ENCODE measurements at places on chromosomes 3 and 15. TPM values are rescaled to one million over a fixed set of nuclear protein-coding genes. Genes with fewer than 3 reads are reported as not detected.

DNA sequence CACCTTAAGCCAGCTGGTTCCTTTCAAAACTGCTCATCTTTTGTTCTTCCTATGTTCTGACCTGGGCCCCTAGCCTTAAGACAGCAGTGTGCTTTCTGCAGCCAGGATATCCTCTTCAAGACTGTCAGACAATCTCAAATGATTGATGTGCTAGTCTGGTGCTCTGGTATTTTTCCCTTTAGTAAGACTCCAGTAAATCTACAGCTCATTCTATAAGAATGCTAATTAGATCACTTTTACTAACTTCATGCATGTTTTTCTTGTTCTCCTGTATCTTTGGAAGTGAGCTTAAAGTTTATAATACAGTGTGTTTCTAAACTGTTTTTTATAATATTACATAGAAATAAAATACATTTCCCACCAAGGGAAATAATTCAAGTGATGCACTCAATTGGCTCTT, 220.9 kb upstream of the NANOGP8 start:
- no peak for DNase-seq

GRCh38 chr3:130839813-130840212, 54.1 kb upstream of the ATP2C1 start:
- no peak for DNase-seq

DNA sequence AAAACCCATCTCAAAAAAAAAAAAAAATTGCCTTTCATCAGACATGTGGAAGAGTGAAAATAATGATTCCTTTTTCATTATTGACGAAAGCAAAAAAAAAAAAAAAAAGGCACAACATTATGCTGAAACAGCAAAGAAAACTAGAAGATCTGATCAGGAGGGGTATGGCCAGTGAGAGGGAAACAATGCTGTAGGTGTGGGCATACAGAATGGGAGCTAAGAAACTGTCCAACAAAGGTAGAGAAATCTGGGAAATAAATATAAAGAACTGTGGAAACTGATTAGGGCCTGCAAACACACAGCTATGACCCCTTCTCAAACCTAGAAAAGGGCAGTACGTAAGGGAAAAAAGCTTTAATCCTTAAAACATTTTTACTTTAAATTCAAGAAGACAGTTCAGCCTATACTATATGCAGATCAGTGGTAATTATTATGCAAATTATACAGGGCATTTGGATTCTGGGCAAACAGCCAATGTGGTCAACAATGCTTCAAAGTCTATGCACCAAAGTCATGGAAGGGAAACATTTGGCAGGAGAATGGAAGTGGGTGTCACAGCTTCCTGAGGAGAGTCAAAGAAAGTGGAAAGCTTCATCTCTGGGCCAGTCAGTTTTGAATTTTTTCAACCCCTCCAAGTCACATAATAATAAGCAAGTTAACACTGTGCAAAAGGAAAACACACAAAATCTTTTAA, 68.3 kb upstream of the SLC12A8 start:
- no peak for DNase-seq

The DET1 gene
- polyA plus RNA-seq, result 14.3 TPM

GRCh38 chr3:71974786-71975185, 189.8 kb upstream of the PROK2 start:
- DNase-seq, result no peak

The TM6SF1 gene
- 2.2 TPM for polyA plus RNA-seq

DNA sequence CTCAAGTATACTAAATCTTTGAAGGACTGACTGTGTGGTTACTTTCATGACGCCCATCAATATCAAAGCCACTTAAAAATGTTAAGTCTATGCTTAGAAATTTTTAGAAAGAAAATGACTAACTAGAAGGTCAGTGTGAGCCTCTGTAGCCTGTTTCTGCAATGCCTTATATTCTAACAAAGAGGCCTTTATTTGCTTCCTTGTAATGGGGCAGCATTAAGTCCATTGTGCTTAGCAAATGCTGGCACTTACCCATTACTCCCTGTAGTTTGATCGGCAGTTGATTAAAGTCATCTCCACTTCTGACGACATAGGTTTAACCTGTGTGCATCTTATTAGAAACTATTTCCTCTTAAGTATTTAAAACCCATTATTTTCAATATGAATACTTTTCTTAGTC, 91.6 kb upstream of the FAM98B start:
- no peak for DNase-seq

The ISL2 gene
- not detected for polyA plus RNA-seq

The CELSR3 gene
- polyA plus RNA-seq, result 1.4 TPM

GRCh38 chr3:138434276-138434874, at the start of gene ESYT3:
TSS of gene ESYT3 (plus strand) at chr3:138434616. CDS start at chr3:138434799, 183 bp downstream.
- peak; percentile 60 for DNase-seq

DNA sequence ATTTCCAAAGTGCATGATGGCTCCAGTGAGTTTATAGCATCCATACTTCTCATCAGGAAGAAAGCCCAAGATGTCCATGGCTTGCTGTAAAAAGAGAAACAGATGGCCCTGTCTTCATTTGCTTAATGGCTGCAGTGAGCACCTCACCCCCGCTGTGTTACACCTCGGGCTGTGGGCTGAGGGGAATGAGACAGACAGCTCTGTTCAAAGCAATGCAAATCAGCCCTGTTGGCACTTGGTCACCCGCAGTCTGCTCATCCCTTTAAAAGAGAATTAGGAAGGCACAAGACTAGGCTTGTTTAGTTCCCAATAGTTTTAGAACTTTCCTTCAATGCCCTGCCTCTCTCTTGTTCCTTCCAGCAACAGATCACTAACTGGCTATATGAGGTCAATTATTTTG, 25.2 kb downstream of the MYH15 start:
- DNase-seq, result no peak

GRCh38 chr15:29822100-29822683, at the start of gene TJP1:
TSS of gene TJP1 (minus strand) at chr15:29822468. CDS start at chr15:29822028, 440 bp downstream.
- peak; percentile 87 for DNase-seq

DNA sequence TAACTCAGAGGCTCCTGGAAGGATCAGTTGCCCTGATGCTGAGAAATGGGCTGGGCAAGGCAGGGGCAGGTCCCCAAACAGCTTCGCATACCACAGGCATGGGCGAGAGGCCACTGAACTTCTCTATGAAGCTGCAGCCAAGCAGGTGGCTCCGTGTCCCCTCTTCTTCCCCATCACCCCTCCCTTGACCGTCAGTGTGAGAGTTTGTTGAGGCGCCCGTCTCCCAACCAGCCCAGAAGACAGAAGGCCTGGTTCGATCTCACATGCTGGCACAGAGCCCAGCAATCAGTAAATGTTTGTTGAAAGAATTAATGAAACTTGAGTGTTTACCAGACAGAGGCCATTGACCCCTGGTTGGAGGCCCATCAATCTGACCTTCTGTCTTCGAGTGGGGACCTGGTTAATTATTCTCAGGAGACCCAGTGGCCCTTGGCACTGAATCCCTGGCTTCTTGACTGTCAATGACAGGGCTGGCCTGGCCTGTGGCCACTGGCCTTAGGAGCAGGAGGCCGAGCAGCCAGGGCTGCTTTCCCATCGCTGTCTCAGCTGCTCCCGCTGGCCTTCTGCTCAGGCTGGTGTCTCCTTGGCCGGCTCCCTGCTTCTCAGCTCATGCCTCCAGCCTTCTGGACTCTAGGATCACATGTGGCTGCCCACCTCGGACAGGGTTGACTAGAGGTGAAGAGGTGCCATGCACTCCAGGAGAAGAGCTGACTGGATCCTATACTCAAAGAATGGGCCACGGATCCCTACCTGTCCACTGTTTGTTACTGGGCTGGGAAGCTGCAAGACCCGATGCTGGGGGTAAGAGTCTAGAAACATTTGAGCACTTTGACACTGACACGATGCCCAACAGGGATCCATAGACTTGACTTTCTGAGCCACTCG, 113.4 kb downstream of the ASB7 start:
- peak; percentile 49 for DNase-seq

The ENTPD3 gene
- 0.16 TPM for polyA plus RNA-seq

The ADCY5 gene
- 5.4 TPM for polyA plus RNA-seq

The RLBP1 gene
- 0.16 TPM for polyA plus RNA-seq

DNA sequence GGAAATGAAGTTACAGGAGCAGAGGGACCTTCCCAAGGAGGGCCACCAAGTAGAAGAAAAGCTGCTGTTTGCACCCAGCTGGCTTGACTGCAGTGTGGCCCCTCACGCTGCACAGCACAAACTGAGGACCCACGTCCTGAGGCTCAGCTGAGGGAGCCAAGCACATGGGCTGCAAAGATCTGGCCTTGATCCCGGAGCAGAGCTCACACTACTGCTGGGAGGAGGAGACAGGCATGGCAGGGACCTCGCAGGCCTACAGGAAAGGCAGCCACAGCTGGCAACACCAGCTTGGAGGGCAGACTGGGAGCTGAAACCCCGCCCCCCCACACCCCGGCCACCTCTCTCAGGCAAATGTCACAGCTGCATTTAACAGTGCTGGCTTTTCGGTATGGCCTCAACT, 39.7 kb downstream of the KLHL25 start:
- peak; percentile 53 for DNase-seq

GRCh38 chr3:5663601-5664000, 476.1 kb downstream of the EDEM1 start:
- DNase-seq, result no peak

DNA sequence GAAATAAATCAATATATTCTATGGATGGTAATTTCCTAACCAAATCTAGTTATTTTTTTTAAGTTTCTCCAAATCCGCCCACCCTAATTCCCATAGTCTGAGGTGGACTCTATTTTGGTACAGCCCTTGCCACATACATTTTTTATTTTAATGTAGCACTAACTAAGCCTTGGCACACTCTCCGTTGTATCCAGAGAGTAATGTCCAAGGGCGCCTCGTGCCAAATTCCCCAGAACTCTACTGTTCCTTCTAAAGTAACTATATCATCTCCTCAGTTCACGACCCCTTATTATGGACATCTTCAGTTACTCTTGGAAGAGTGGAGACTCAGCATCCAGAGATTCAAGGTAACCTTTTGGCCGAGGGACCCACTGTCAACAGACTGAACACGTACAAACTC, 1.3 kb downstream of the VGLL3 start:
- no peak for DNase-seq

The TUSC7 gene
- polyA plus RNA-seq, result not detected

DNA sequence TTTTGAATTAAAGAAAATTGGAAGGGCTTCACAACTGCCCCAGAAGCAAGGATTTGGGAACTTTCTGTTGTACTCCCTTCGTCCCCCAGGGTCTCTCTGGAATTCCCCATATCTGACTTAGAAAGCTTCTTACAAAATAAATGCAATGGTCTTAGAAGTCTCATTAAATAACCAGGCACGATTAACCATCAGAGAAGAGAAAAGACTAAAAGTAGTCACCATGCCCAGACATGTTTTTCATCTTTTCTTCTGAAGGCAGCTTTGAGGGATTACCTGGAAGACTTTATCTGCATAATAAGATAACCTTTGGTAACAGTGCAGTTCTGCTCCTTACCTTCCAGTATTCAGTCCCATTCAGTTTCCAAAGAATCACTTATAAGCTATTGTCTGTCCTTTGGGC, 135.9 kb downstream of the PTPRG start:
- DNase-seq, result no peak

- DNase-seq, result no peak
These were observed 16.4 kb upstream of the TNFAIP8L3 start for GRCh38 chr15:51111061-51111460.

Measured in adrenal gland (tissue), 19 donors.